ENCODE measurements at places on chromosomes 3 and 15.

DNA sequence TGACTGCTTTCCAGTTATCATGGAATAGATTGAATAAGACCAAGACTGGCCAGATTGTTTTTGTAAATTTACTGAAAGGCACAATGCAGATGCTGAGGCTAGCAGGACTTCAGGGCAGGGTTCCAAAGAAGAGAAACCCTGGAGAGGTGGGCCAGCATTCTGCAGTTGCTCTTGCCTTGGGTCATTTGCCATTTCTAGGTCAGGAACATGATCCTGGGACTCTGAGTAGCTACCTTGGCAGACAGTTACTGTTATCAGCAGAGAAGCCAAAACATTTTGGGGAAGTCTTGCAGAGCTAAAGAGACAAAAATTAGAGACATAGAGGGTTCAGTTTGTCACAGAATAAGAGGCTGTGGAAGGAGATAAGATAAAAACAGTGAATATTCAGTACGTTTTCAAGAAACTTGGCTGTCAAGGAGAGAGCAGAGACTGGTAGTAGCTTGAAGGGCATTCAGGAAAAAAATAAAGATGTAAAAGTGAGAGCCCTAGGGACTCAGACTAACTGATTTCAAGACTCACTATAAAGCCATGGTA lies 46.8 kb upstream of the MYRIP start:
- no peak for DNase-seq

DNA sequence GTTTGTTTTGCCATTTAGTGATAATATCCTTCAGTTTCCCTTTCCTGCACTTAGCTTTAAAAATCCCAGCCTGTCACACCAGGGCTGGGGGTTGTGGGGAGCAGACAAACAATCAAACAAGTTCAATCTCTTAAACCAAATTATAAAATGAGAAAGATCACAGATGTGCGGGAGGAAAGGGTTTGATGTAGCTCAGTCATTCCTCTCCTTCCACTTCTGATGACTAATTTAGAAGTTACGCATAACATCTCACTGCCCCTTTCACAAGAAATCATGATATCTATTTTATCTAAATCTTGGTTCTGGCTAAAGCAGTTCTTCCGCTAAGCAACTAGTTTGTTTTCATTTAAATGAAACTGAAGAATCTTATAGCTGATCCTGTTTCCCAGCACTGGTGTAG lies 34.1 kb upstream of the ATG7 start:
- no peak for DNase-seq

DNA sequence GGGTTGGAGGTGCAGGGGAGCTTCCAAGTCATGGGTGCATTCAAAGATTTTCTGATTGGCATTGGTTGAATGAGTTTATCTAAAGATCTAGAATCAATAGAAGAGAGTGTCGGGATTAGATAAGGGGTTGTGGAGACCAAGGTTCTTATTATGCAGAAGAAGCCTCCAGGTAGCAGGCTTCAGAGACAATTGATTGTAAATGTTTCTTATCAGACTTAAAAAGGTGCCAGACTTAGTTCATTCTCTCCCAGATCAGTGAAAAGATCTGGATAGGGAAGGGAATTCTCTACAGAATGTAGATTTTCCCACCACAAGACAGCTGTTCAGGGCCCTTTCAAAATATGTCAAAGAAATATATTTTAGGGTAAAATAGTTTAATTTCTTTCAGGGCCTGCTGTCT lies 129.5 kb downstream of the LIPC start:
- DNase-seq = no peak

DNA sequence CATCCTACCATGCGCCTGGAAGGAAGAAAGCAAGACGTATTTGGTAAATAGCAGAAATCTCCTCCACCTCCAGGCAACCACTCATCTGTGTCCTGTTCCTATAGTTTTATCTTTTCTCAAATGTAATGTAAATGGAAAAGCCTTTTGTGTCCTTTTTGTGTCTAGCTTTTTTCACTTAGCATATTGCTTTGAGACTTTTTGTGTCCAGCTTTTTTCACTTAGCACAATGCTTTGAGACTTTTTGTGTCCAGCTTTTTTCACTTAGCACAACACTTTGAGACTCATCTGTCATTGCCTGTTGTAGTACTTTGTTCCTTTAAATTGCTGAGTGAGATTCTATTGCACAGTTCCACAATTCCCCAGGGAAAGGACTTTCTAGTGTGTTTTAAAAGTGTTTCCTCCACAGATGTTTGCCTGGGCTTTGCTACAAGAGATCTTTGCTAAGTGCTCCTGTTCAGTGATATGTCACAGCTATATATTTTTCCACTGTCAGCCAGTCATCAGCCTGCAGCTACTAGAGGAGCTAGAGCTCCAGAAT lies 27.9 kb upstream of the MUC13 start:
- no peak for DNase-seq

GRCh38 chr3:187783098-187783497 lies 37.8 kb upstream of the BCL6 start:
- DNase-seq = no peak

DNA sequence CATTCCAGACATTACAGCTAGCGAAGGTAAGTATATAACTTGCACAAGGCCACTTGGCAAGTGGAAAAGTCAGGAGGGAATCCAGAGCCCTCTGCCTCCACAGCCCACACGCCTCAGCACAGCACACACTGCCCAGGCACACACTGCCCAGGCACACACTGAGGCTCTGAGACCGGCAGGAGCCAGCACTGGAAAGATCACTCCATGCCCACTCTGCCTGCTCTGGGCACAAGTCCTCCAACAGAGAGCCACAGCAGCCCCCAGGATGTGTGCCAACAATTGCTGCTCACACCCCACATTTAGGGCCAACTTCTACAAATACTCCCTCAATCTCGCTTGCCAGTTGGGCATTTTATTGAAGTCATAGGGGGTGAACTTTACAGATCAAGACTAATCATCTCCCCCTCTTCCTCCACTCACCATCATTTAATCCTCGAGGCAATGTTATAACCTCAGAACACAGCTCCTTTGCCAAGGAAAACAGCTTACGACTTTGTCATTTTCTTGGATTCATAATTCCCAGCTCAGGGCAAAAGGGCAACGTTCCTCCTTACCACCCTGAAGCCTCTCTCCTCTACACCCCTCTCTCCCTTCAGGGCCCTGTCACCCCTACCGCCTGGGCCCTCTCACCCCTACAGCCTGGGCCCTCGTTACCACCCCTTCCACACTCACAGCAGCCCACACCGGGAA lies 53.0 kb upstream of the TPM1 start:
- DNase-seq = no peak

GRCh38 chr15:40365016-40365415 lies 7.0 kb downstream of the DISP2 start:
- DNase-seq = no peak

GRCh38 chr3:25037049-25037547 lies 391.0 kb upstream of the RARB start:
- peak; percentile 49 for DNase-seq

DNA sequence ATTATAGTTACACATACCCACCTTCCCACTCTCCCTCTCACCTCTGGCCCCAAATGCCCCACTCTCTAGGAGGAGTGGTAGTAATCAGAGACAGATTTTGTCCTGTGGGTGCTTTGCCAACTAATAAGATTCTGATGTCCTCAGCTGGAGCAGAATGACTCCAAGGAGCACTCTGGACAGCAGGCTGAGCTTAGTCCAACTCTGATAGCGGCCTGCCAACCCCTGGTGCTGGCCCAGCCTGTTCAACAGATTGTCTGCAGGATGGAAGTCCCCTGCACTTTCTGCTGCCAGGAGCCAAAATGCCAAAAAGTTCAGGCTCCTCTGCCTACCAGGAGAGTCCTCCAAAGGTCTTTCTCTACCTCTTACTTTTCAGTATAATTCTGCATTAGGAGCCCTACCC lies 160.5 kb upstream of the UMPS start:
- DNase-seq = no peak

- DNase-seq = no peak
Measured at GRCh38 chr15:59420108-59420507, 17.9 kb upstream of the FAM81A start.

- no peak for DNase-seq
Measured at GRCh38 chr15:31402511-31403056, 75.9 kb downstream of the KLF13 start.

GRCh38 chr15:89375093-89376005 lies 40.7 kb upstream of the POLG start:
- no peak for DNase-seq

DNA sequence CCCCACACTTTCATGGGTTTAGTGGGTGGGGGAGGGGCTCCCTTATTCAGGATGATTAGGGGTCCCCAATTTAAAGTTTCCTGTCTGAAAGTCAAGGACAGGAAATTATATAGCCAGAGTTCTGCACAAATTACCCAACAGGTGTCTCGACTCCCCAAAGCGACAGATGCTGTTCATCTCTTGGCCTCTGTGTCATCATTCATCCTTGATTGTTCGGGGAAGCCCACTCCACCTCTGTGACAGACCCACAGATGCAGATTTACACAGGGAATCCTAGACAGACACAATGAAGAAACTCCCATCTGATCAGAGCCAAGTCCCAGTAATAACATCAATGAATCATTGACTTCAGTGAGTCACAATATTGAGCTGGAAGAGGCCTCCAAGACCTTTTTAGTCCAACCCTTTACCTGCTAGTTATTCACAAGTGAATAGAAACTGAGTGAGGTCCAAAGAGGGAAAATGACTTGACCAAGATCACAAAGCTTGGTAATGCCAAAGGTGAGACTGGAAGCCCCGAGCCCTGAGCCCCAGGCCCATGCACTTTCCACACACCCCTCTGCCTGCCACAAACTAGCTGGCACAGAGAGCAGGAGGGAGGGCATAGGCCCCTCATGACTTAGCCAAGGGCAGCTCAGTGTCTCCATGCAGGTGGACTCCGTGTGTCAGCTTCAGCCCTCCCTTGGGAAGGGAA lies 7.9 kb upstream of the SRP14 start:
- DNase-seq = no peak

- DNase-seq = no peak
Measured at GRCh38 chr15:62935300-62936081, 107.1 kb upstream of the TPM1 start.

DNA sequence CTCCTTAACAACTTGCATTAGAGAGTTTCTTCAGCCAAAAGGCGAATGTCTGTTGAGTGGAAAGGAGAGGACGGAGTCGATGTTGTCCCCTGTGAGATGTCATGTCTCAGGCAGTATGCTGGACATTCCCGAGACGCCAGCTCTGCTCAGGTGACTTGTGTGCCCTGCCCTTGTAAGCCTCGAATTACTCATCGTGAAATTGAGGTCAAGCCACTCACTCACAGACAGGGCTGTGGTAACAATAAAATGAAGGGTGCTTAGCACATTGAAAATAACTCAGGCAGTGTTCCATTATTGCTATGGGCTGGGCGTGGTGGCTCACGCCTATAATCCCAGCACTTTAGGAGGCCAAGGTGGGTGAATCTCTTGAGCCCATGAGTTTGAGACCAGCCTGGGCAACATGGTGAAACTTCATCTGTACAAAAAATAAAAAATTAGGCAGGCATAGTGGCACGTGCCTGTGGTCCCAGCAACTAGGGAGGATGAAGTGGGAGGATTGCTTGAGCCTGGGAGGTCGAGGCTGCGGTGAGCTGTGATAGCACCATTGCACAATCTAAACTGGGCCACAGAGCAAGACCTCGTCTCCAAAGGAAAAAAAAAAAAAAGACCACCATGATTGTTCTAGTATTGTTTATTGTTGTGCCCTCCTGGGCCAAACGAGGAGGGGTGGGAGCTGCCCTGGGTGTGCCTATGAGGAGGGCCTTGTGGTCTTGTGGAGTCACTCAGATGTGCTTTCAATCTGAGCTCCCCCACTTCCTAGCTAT lies 214.4 kb downstream of the THSD4 start:
- no peak for DNase-seq

DNA sequence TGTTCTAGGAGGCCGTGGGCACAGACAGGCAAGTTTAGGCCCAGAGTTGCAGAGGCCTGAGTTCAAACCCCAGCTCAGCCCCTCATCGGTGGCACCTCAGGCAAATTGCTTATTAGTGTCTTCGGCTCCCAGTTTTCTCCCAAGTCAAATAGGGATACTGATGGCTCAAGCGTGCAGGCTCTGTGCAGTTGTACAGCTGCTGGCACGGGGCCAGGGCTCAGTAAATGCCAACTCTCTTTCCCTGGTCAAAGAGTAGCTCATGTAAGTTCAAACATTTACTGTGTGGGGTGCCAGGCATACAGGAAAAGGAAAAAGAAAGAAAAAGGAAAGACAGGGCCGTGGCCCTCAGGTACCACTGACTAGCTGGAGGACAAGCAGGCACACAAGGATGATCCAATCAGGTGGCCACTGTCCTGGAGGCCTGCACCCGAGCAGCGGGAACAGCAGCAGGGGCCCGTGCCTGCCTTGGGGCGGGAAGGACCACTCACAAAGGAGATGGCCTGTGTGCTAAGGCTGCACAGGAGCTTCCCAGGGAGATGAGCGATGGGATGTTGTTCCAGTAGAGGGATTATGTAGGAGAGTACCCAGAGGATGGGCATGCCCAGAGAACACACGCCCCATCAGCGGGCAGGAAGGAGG lies 70.8 kb downstream of the TBC1D2B start:
- DNase-seq = no peak

- peak; percentile 80 for DNase-seq
Measured at GRCh38 chr3:58630076-58630709, 36.4 kb downstream of the FAM3D start.

DNA sequence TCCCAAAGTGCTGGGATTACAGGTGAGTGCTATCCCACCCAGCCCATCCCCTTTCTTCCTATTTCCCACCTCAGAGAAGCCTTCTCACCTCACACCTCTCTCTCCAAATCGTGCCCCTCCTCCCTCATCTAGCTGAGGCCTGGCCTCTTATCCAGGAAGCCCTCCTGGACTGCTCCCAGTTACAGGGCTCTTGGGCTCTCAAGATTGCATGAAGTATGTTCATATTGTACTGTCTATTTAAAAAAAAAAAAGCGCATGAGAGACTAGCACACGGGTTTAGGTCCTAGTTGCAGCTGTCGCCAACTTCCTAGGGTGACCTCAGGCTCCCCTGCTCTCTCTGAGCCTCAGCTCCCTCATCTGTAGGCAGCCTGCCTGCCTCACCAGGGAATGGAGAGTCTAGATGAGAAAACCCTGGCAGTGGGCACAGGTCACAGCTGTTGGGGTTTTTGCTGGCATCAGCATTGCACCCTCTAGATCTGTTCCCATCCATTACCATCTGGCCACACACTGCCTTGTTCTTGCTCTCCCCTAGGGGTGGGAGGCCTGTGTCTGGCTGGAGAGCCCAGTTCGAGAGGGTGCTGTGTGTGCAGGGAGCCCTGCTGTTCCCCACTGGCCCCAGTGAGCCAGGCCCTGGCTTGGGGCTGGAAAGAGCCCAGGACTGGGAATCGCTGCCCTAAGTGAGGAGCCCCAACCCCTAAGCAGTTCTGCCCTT lies 24.2 kb upstream of the C15orf39 start:
- DNase-seq = no peak

DNA sequence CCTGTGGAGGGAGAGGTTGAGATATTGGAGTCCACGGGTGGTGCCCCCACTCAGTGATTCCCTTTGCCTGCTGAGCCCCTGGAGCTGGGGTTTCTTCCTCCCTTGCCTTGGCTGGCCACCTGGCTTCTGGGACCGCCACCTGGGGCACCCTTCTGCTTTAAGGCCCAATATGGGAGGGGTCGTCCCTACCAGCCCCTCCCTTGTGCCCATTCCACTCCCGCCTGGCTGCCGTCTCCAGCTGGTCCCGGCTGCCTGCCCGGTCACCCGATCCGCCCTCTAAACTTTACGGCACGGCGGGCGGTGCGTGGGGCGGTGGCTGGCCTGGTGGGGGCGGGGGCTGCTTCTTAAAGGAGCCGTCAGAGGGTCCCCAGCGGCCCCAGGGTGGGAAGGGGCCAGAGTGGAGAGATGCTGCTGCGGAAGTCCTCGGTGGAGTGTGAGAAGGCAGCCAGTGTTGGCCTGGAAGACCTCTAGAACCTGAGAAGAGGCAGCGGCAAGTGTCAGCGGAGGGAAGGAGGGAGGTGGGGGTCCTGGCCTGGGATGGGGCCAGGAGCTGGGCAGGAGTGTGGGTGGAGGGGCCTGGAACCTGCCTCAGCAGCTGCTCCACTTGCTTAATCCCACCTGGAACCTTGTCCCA lies 1.6 kb upstream of the SEMA3B start:
- DNase-seq = peak; percentile 84

Measured in right forelimb (tissue), 1 donor.